Type B pancreatic cell (in vitro differentiated cells): ENCODE measurements at places on chromosomes 12 and 14. TPM values are rescaled to one million over a fixed set of nuclear protein-coding genes. Genes with fewer than 3 reads are reported as not detected.

DNA sequence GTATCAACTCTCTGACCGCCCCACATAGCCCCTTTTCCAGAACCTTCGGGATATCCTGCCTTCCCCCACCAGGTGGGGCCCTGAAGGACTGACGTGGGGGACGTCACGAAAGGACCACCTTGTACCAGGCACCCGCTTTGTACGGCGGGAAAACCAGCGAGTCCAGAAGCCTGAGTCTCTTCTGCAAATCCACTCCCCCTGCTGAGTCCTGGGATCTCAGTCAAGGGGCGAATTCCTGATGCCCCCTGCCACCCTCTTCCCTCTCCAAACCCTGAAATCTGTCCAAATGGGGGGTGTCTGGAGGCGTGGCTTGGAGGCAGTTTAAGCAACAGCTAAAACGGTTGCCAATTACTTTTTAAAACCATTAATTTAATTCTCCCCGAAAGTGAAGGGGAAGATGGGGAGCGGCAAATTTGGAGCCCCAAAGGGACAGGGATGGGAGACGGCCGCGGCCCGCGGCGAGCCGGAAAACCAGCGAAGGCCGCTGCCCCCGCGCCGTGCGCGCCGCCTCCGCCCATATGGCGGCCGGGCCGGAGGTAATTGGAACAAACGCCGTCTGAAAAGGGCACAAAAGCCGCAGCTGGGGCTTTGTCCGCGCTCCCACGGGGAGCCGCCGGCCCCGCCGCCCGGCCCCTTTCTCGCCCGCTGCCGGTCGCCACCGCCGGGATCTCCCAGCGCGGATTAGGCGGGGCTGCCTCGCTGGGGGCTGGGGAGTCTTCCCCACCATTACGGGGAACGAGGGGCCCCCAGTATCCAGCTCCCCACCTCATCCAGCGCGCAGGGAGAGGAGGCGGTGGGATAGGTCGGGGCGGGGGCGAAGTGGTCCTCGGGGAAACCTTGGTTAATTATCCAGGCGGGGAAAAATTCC is 6.6 kb downstream of the LHX5 start:
- DNase-seq, result no peak

PRR4 gene
- 2.5 and 3.8 TPM in 2 replicates for total RNA-seq

DNA sequence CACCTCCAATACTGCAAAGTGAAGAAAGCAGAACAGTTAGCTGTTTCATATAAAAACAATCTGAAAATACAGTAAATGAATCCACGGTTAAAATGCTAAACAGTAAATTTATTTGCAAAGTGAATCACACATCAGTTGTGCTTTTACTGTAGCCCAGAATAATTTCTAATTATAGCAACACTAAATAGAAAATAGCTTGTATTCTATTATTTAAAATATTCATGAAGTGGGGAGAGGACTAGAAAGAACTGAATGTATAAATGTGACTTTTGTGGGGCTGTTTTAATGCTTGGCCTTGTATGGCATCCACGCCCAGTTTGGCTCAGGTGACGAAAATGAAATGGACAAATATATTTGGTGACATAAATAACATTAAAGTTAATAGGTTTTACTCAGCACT is 148.2 kb downstream of the ATP23 start:
- no peak for DNase-seq

CABP1 gene
- total RNA-seq, result 0.26 and 0.56 TPM in 2 replicates
